ENCODE measurements at places on chromosomes 4 and X.

GRCh38 chrX:30468471-30468870, 109.1 kb downstream of the TASL start:
- DNase-seq, result no peak

DNA sequence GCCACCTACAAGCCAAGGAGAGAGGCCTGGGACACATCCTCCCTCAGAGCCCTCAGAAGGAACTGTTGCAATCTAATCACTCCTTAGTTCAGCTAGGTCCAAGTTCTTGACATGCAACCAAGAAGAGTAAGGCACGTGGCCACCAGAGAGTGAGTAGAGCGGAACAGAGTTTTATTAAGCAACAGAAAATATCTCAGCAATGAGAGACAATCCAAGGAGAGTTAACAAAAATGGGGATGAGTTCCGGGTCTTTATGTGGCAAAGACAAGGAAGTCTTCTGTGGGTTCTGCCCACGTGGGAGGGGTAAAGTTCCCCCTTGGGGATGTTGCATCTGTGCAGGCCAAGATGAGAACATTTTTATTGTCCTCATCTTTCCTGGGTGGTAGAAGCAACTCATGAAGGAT, 38.5 kb upstream of the PROM1 start:
- DNase-seq, result no peak

DNA sequence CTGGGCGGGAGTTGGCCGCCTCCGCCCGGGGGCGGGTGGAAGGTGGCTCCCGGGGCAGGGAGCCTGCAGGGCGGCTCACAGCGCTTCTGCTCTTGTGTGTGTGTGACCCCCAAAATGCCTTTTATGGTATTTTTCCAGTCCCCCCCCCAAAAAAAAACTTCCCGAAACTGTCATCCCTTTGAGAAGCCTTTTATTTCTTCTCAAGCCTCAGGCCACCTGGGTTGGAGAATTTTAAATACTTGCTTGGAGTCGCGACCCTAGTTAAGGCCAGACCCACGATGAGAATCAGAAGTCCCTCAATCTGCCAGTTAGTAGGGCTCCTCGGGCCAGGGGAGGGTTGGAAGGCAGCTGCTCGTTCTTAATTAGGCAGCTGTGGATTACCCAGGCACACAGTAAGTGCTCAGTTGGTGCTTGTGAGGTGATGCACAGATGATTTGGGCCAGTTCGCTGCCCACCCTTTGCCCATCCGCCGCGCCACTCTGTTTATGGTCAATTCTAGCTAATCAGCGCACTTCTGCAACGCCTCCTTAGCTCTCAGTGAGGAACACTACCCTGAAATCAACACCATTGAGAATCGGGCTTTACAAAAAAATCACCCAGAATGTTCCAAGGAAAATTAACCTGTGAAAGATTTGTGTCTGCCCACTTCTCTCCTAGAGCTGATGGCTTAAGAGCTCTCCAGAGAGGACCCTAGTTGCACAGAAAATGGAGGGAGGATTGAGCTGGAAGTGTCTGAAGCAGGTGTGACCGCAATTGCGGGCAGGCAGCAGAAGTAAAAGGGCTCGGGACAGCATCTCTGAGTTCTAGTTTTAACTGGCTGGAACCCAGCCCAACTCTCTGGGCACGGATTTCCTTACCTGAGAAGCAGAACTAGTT, 648 bp upstream of the SCD5 start:
- DNase-seq, result no peak

GRCh38 chr4:2484993-2485392, 16.1 kb downstream of the RNF4 start:
- DNase-seq, result peak; percentile 44

DNA sequence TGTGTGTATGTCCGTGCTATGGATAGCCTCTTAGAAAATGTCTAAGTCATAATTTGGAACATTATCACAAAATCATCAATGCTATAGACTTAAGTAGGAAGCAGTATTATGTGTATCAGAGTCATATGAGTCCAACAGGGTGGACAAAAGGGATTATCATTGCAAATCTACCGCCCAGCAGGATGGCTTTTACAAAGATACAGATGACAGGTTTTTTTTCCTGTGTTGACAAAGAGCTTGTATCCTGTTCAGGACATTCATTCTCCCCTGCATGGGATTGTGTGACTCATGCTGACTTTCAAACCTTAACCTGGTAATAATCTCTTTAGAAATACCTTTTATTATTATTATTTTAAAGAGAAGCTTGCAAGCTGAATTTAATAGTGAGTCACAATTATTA, 310.3 kb upstream of the GNPDA2 start:
- no peak for DNase-seq

- no peak for DNase-seq
Measured at GRCh38 chr4:46993075-46994006, at the start of gene GABRA4. Gene GABRA4, minus strand, starts transcription at chr4:46993581. Its CDS starts 157 bp downstream, at chr4:46993424.

DNA sequence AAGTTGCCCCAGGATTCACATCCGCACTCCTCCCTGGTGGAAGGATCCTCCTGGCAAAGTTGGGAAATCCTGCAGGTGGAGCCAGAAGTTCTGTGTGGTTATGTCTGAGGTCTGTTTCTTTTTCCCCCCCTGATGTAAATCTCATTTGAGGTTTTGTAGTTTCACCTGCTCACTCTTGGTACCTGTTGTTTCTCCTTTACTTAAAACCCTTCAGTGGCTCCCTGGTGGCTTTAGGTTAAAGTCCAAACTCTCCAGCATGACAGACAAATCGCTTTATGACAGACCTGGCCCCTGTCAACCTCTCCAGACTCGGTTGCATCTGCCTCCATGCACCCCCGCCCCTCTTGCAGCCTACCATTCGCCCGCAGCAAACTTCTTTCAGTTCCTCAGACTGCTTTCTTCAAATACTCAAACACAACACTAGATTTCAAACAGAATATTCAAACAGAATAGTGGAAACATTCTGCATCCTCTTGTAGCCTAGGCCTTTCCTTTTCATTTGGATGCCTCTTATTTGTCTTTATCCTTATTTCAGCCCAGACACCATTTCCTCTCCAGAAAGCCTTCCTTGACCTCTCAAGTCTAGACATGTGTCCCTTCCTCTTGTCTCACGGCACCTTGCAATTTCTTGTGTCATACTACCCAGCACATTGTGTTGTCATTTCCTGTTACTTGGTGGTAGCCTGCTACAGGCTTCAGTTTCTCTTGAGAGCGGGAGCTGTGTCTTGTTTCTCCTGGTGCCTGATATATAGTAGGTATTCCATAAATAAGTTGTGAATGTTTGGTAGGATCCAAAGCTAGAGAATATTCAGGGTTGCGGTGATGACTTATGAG, 24.8 kb downstream of the IL13RA1 start:
- DNase-seq, result no peak

DNA sequence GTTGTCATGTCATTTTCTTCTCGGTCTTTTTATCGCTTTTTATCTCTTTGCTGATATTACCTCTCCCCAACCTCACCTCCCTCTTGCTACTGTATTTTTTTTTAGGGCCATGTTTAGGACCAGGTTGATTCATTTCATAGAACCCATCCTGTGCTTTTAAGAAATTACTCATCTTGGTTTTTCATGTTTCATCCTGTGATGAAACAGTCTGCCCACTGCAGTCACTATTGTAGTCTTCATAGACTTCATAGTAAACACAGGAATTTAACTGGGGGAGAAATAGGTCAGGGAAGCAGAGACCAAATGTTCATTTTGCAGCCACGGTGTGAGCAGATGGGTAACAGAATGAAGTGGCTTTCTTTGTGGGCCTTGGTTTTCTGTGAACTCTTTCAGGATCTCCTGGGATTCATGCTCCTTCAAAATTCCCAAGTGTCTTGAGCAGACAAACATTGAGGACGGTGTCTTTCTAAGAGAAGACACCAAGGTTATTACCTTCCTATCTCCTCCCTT, 161.8 kb downstream of the NAA11 start:
- no peak for DNase-seq

DNA sequence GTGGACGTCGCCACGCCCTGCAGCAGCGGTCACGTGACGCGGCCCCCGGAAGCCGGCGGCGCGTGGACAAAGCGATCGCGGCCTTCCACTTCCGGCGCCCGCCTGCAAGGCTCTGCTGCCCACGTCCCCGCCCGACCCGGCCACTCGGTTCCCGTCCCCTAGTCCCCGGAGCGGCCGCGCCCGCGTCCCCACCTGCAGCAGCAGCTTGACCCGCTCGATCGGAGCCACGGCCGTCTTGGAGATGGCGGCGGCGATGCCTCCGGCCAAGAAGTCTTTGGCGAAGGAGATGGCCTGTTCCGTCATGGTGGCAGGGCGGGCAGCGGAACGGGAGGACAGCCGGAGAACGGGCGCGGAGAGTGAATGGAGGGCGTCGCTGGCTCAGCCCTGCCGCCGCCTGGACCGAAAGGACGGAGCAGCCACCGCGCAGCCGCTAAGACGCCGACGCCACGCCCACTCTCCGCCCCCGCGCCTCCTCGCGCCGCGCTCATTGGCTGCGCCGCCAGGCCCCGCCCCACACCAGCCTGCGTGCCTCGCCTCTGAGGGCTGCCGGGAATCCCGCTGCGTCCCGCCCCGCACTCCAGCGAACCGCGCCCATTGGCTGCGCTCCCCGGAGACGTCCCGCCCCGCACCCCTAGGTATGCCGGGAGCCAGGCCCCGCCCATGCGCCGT, at the start of gene SLC25A6:
Gene SLC25A6, minus strand, starts transcription at position 407 of the 669 bp plus-strand sequence. Its CDS starts 104 bp downstream, at position 303.
- DNase-seq, result peak; percentile 99

DNA sequence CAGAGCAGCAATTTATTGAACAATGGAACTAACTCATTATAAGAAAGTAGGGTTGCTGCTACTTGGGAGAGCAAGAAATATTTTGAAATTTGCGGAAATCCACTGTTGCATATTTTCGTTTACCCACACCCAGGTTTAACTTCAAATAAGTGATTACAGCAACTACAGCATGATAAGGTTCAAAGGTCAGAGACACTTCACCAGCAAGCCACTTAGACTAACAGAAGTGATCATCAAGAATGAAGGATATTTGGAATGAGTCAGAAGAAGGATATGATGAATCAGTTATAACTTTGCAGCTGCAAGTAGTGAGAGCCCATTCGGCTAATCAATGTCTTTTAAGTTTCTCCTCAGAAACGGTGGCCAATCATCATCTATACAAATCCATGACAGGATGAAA, 199.3 kb downstream of the TMA16 start:
- no peak for DNase-seq

DNA sequence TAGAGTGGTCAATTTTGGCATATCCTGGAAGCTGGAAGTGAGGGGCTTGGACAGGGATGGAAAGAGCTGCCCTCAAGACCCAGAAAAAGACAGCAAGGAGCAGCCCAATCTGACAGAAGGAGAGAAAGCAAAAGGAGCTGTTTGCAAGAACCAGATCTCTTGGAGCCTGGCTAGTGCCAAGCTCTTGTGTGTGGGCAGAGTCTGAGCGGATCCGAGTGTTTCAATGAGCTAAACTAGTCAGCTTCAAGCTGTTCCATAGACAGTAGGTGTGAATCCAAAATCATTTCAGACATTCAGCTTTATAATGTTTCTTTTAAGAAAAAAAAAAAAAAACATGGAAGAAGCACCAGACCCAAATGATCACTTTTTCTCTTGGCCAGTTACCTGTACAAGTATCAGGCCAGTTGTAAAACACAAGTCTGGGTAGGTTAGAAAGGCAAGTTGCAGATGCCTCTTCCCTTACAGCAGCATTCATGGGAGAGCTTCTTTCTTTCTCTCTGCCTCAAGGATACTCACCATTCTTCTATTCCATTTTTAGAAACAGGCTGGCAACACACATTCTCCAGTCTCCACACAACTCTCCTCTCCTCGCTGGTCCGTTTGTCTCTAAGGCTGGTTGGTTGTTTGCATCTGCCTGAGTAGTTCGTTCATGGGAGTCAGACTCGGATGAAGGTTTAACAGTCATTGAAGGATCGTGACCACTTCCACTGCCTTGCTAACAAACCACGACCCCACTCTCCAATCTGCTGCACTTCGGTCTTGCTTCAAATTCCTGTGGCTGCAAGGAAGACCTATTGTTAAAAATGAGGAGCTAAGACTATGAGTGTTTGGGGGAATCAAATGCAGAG, 105.2 kb upstream of the GATB start:
- DNase-seq, result no peak

- no peak for DNase-seq
Measured at GRCh38 chr4:1178300-1179088, 6.1 kb upstream of the SPON2 start.

- no peak for DNase-seq
Measured at GRCh38 chr4:111943796-111944203, 201.5 kb upstream of the FAM241A start.

DNA sequence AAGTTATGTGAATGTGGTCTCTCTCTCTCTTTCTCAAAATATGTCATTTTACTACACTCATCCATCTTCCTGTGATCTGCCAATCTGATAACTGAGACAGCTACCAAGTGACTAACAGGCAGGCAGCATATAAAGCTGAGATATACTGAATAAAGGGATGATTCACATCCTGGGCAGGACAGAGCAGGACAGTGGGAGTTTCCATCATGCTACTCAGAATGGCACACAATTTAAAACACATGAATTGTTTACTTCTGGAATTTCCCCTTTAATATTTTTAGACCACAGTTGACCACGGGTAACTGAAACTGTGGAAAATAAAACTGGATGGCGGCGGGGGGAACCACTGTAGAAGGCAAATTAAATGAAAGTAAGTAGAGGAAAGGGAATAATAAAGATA, 58.6 kb upstream of the DCTD start:
- DNase-seq, result peak; percentile 2

GRCh38 chr4:76105652-76106051, 31.1 kb downstream of the ART3 start:
- DNase-seq, result no peak

GRCh38 chr4:149279776-149280175, 535.9 kb downstream of the IQCM start:
- no peak for DNase-seq

- no peak for DNase-seq
Measured at GRCh38 chr4:184191267-184191666, 26.4 kb downstream of the ENPP6 start.

GRCh38 chr4:130071746-130072145, 975.8 kb downstream of the C4orf33 start:
- DNase-seq, result no peak

DNA sequence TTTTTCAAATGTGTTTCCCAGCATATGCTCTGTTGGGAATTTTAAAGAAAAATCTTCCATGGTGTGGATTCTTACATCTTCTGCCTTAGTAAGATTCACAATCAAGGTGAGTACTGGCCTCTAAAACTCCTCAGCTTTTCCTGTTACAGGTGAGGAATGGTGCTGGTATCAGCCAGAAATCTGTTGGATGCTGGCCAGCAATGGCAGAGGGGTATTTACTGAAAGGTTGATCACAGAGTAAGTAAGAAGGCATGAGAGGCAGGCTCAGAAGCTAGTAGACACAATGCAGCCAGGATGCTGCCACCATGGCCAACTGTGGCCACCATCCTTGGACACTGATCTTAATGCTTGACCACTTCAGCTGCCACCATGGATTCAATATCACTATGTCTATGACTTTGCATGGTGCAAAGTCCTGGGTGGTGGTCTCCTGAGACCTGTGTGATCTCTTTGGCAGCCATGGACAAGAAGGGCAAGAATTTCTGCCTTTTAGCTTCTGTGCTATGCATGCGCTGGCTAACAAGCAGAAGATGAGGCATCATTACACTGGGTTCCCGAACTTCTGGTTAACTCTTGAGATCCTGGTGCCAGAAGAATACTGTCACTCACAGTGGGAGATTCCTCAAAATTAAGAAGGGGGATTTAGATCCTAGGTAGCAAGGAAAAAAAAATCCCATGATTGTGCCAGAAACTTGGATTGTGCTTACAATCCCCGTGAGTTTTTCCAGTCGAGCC, 60.2 kb downstream of the CHRNA9 start:
- no peak for DNase-seq

- no peak for DNase-seq
Measured at GRCh38 chr4:90845777-90846176, 718.6 kb downstream of the CCSER1 start.
